NCI-H1436 treated with DMSO at 0.1 percent for 48 hours (cell line): ENCODE measurements at places on chromosomes 11 and 22.

DNA sequence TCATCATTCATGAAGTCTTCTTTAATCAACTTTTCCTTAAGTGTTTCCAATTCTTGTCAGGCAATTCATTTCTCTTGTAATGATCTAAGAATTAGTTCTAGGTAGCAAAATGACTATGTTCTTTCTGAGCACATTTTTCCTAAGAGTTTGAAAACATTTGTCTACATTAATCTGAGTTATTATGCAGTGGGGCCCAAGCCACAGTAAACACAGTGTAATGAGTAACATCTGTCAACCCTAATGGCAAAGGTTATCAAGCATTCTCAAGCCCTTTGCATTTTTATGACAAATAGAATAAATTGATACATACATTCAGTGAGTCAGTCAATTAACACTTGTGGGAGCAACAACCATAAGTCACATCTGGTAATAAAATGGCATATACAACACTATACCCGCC, 106.7 kb upstream of the ZC3H12C start:
- no peak for DNase-seq

GRCh38 chr11:87460842-87461637, 423.3 kb downstream of the TMEM135 start:
- DNase-seq = no peak

GRCh38 chr11:94885581-94885980, 87.8 kb downstream of the CWC15 start:
- no peak for DNase-seq

GRCh38 chr11:79705648-79706047, 264.8 kb upstream of the TENM4 start:
- no peak for DNase-seq

- DNase-seq = no peak
Measured at GRCh38 chr11:36029616-36030015, 85.8 kb downstream of the LDLRAD3 start.

- no peak for DNase-seq
Measured at GRCh38 chr11:10641912-10642697, 51.5 kb downstream of the IRAG1 start.

DNA sequence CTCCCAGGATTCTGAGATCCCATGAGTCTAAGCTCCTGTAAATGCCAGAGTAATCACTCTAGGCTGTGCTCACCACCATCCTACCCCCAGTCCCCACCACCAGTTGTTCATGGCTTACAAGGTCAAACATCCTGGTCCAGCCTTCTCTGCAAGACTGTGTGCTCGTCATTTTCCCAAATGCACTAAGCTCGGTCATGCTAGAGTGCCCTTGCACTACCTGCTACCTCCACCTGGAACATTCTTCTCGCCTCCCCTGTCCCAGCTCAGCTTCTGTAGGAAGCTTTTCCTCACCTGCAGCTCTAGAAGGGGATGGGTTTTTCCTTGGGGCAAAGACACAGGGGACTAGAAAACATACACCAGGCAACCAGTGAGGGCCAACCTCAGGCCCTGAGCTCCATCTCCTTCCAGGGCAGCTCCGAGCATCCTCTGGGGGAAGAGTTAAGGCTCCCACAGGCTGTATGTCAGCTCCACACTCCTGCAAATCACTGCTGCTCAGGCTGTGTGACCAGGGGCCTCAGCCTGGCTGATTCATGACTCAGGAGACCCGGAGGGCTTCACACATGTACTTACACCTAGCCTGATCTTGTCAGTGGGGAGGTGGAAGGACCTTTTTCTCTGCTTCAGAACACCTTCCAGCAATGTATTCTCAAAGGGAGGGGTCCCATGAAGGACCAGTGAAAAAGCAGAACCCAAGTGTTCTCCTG, 37.2 kb upstream of the CSNK2A3 start:
- no peak for DNase-seq

DNA sequence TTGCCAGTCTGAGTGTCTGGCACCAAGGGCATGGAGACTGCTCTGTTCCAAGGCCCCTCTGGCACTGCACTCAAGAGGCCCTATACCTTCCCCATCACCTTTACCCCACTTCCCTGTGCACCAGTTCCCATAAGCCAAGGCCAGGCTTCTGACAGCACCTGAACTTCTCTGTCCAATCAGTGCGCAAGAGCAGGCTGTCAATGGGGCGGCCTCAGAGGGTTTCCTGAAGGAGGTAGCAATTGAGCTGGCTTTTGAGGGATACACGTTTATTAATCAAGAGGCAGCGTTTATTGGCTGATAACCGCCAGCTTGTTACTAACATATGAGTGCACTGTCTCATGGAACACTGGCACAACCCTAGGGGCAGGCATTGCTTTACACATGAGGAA, 2.1 kb downstream of the SH3BP1 start:
- no peak for DNase-seq

DNA sequence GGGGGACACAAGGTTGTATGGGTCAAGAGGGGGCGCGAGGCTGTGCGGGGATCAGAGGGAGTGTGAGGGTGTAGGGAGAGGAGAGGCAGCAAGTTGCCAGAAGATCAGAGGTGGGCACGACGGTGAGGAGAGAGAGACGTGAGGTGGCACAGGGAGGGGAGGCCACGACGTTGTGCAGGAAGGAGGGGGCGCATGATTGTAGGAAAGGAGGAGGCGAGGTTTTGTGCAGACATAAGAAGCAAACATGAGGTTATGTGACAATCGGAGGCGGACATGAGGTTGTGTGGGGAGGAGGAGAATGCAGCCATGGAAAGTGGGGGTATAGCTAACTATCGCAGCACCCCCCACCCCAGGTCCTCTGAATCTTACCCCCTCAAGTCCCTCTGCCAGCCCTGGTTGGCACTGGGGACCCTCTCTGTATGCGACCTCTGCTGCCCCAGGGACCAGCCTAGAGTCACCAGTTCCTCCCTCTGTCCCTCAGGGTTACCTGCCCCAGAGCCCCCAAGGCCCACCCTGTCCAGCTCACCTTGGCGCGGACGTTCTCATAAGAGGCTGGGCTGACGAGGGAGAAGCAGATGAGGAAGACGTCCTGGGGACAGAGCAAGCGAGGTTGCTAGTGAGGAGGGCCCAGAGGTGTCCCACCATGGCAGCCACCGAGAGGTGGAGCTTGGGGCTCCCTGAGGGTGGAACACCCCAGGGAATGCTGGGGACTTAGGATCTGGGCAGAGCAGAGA, 12.5 kb downstream of the RAC2 start:
- no peak for DNase-seq

DNA sequence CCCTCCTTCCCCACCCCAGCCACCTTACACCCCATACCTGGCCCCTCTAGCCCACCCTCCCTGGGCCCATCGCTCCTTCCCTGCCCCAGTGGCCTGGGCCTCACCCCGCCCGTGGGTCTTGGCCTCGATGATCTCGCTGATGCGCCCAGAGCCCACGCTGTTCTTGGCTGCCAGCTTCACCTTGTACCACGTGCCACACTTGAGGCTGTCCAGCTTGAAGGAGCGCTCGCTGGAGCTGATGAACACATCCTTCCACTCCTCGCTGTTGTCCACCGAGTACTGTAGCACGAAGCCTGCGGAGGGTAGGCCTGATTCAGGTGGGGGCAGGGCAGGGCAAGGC, 110.1 kb downstream of the CEP164 start:
- no peak for DNase-seq

- no peak for DNase-seq
Measured at GRCh38 chr11:13884158-13884799, 78.2 kb upstream of the SPON1 start.

DNA sequence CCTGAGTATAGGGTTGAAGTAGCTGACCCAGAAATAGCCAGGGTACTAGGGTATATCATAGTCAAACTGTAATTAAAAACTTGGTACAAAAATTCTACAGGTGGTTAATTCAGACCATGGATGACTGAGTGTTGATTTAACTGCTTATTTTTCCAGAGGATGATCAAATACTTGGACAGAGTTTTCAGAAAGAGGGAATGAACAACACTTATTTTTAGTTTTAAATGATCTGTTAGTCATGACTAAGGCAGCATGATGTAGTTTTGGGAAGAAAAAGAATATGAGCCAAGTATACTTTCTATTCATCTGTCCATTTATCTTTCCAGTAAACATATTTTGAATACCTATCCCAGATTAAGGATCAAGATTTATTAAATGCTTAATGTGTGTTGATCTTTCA, 19.8 kb upstream of the CCDC89 start:
- no peak for DNase-seq

- DNase-seq = no peak
Measured at GRCh38 chr11:88695689-88696414, 358.3 kb upstream of the CTSC start.

DNA sequence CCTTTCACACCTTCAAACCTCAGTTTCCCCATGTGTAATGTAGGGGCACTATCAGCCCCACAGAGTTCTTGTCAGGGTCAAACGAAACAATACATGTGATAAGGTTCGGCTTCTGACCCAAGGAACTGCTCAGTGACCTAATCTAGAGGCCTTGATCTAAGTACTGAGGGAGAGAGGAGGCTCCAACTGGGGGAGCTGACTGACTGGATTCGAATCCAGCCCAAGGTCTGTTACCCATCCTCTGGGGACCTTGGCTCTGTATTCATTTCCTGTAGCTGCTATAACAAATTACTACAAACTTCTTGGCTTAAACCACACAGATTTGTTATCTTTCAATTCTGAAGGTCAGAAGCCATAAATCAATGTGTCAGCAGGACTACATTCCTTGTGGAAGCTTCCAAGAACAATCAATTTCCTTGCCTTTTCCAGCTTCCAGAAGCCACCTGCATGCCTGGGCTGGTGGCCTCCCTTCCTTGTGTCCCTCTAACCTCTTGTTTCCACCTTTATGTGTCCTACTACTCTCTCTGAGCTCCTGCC, 10.7 kb upstream of the ANAPC15 start:
- DNase-seq = no peak

DNA sequence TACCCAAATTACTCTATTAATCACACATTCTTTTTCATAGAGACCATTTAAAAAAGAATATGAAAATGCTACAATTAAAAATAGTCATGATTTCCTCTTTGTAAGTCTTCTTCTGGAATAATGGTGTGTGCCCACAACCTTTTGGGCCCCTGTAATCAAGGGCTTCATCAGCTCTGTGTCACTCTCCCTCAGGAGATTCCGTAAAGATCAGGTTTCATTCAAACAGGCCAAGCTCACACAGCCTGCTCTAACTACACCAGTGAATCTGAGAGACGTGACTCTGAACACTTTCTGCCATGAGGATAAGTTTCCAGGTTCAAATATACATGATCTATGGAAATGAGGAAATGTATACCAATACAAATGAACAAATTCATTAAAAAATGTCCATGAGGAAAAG, 9.5 kb downstream of the DRICH1 start:
- DNase-seq = no peak

DNA sequence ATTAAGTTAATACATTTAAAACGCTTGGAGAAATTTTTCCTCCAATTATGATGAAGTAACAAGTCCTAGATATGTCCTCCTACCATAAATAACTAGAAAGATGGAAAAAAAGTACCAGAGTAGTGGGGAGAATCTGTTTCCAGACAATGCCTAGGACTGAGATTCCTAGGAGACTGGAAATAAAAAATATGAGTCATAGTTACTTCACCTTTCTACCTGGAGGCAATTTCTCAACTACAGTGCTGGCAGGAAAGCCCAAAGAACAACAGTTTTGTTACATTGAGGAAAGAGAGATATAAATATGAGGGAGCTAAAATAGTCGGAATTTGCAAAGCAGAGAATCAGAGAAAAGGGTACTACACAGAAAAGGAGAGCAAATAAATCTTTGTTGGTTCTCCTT, 202.1 kb upstream of the ARHGAP42 start:
- DNase-seq = no peak

DNA sequence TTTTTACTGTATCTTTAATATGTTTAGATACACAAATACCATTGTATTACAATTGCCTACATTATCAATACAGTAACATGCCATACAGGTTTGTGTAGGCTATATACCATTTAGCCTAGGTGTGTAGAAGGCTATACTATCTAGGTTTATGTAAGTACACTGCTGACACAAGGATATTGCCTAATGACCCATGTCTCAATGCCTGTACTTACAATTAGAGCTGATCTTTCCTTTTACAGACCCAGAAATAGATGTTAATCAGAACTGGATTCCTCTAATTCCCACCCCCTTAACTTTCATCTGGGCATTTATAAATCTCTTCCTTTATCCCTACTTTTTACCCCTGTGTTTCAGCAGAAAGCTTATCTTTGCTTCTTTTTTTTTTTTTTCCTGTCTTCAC, 229.5 kb downstream of the METTL15 start:
- no peak for DNase-seq

DNA sequence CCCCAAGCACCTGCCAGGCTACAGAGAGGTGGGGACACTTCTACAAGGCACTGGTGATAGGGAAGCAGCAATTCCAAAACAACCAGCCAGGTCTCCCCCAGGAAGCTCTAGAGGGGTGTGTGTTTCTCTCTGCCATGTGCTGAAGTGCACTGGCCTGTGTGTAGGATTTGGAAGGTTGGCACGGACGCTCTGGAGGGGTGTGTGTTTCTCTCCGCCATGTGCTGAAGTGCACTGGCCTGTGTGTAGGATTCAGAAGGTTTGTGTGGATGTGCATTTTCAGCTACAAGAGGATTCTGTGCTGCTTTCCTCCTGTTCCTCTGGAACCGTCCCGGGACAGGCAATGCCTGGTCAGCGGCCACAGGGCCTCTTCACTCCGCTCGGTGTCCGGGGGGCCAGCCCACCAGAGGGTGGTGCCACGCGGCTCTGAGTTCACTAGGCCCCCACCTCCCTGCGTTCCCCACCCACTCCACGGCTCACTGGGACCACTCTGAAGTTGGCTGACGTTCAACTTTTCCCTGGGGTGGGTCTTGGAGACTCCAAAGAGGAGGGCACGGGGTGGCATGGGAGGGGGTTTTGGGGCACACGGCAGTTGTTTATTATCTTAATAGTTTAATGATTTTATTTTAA, 552.8 kb downstream of the BRD1 start:
- DNase-seq = no peak
